Renal cortex interstitium (tissue), 15 donors: ENCODE measurements at places on chromosomes 12 and 14. TPM values are rescaled to one million over a fixed set of nuclear protein-coding genes. Genes with fewer than 3 reads are reported as not detected.
A peak's percentile ranks its signal among the peaks of the same experiment; 100 is the strongest.

GRCh38 chr14:89146274-89146673 is 270.8 kb downstream of the FOXN3 start:
- DNase-seq: no peak

TNFAIP2 gene
- 31.7 TPM for polyA plus RNA-seq

DLK1 gene
- polyA plus RNA-seq: 5.2 TPM

- DNase-seq: no peak
These were observed 15.9 kb downstream of the DLST start for GRCh38 chr14:74897642-74898041.

- DNase-seq: peak; percentile 68
These were observed 448 bp downstream of the TSPAN9 start for GRCh38 chr12:3077572-3078081.

KRT71 gene
- polyA plus RNA-seq: not detected

DNA sequence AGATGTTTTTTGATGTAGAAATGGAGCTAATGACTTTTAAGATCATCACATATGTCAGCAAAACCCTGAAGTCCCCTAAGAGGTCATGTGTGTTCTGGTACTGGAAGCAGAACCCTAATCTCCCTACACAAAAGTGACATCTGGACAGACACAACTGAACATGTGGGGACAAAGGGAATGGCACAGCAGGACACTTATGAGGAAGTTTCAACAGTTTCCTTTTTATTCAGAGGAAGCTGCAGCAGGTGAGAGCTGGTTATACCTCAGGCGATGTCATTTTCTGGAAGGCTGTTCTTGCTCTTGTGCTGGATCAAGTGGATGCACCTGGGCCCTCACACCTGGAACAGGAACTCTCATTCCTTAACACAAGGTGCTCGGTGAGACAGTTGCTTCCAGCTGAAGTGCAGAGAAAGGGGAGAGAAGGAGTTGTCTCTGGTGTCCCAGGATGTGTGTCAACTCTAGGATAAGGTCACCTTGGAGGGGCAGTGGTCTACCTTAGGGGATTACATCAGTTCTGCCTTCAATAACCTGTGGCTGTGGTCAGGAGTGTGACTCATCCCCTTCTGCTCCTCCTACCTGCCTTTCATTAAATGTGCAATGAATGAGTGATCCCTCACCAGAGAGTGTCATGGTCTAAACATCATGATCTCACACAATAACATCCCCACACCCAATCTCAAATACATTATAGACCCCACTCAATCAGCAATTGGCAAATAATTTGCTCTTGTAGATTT is 463.4 kb downstream of the TMEM121 start:
- DNase-seq: no peak

GRCh38 chr12:11906286-11906935 is 164.3 kb upstream of the BCL2L14 start:
- no peak for DNase-seq

EEF1AKMT3 gene
- polyA plus RNA-seq: 13.3 TPM

GLIPR1L1 gene
- polyA plus RNA-seq: not detected

DNA sequence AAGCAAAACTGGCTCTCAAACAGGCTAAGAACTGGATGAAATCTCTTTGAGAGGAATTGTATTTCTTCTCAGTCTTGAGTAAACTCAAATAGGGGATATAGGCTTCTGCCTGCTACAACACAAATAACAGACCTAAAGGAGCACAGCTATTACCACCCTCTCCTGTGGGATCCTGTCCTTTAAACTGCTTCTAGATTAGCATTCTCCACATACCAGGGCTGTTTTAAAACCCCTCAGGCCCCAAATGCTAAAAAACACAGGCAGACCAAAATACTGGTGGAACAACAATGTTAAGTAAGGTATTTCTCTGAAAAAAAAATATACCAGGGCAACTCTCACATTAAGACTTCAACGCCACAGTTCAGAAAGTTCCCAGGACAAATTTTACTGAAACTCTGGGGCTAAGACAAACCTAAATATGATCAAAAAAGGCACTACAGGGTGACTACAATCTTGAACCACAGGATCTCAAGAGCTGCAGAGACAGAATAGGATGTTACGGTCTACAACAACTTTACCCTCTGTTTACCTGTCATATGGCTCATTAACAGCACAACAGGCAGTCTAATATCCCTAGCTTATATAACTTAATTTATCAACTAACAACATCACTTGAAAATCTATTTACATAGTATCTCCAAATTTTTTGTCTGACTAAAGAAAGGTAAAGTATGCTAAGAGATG is 7.2 kb downstream of the CPNE8 start:
- no peak for DNase-seq

SCNN1A gene
- 64.1 TPM for polyA plus RNA-seq

GRCh38 chr14:100285913-100286400 is 20.3 kb downstream of the SLC25A29 start:
- DNase-seq: no peak

GLS2 gene
- 3.0 TPM for polyA plus RNA-seq

DTX3 gene
- polyA plus RNA-seq: 74.5 TPM

DNA sequence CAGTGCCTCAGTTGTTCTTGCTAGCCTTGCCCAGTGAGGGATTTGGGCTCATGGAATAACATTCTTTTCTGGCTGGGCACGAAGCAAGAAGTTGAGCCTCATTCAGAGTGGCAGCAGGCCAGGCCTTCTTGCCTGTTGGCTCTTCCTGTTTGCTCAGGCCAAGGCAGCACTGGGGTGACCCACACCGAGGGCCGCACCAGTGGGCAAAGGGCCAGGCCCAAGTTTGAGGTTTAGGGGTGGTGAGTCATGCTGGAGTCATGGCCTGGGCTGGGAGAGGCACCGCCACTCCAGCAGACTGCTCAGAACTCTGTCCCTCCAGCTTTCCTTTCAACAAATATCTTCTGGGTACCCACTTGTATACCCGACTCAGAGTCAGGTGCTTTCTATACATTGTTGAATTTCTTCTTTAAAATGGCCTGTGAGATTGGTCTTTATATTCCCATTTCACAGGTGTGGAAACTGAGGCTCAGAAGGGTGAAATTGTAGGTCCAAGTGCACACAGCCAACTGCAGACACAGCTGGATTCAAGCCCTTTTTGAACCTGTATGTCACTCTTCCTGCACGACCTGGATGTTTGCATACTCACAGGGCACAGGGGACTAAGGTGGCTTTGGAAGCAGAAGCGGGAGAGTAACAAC is 279.4 kb downstream of the FOXN3 start:
- no peak for DNase-seq

DNA sequence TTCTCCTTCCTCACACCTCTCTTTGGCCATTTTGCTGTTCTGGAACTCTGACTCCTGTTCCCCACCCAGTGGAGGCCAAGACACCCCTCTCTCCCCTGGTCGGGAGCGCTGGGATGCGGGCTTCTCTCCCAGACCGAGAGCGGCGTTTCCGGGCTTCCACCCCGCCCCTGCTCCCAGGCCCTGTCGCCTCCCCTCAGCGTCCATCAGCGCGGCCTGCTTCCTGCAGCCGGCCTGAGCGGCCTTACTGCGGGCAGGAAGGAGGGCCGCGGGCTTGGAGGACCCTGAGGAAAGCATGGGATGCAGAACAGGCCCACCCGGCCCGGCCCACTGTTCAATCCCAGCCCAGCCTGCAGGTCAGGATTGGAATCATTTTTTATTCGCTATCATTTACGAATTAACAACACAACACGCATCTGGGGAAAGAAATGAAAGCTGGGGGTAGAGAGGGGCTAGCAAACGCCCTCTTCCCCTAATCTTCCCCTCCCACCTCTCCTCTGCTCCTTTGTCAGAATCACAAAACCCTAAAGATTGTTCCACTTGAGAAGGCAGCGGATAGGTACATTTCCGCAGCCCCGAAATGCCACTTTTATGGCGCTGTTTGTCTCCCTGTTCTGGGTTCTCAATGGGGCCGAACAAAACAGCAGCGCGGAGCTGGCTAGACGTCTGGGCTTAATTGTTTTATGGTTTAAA is 3.8 kb upstream of the HOXC8 start:
- DNase-seq: no peak

RERGL gene
- polyA plus RNA-seq: 5.6 TPM

FAM186B gene
- 1.1 TPM for polyA plus RNA-seq

DNA sequence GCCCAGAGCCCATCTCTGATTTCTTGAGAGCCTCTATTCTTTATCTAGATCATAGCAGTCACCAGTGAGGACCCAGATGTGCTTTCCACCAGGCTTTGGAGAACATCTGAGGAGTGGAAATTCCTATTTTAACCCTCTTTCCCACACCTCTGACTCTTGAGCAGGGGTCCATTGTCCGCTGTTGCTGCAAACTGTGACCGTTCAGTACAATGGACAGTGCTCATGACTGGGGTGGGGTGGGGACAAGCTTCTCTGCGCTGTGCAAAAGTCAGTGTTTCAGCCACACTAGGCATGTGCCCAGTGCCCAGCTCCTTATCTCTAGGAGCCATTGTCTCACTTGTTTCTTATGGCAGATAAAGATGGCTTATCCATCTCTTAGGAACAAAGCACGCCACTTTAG is 16.9 kb upstream of the KRT7 start:
- no peak for DNase-seq

RIN3 gene
- polyA plus RNA-seq: 8.4 TPM

DNA sequence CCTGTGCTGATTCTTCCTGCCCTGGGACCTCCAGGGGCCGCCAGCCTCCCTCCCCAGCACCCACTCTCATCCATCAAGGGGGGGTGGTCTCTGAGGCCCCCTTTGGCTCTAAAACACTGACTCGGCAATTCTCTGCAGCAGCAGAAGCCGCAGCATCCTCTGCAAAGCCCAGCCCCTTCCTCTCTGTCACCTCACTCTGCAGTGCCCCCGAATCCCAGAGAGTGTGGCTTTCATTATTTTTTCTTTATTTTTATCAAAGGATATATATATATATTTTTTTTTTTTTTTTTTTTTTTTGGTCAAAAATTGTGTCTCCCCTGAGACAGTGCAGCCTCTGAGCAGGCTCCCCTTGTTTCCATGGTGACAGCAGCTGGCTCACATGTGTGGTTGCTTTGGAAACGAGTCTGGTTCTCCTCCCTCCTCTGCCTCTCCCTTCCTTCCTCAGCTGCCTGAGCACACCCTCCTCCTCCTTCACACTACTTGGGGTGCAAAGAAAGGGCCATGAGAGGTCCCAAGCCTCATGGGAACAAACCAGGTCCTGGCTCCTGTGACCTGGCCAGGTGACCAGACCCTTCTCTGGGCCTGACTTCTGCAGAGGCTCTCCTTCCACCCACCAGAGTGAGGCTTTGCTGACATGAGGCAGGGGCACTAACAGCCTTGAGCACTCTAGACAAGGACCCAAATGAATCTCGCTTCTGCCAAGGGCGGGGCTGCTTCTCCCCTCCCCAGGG is 100.5 kb downstream of the LRRC74A start:
- DNase-seq: no peak

IGF1 gene
- 12.3 TPM for polyA plus RNA-seq

GRCh38 chr14:57480051-57480450 is 13.6 kb downstream of the CCDC198 start:
- no peak for DNase-seq

DNA sequence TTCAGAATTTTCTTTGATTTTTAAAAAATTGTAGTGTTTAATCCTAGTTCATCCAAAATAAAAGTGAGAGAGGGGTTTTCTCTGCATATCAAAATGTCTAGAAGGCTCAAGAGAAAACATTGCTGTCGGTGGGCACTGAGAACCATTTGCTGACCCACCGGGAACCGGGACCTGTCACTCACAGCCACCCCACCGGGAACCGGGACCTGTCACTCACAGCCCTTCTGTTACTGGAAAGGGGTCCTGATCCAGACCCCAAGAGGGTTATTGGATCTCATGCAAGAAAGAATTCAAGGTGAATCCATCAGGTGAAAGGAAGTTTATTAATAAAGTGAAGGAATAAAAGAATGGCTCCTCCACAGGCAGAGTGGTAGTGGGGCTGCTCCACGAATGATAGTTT is 106.0 kb upstream of the SFSWAP start:
- no peak for DNase-seq

GRCh38 chr14:102352213-102352612 is 10.5 kb downstream of the CINP start:
- no peak for DNase-seq

- no peak for DNase-seq
These were observed 50.1 kb downstream of the RFX4 start for GRCh38 chr12:106632797-106633450.

KCNC2 gene
- polyA plus RNA-seq: 0.73 TPM

MARS1 gene
- polyA plus RNA-seq: 113 TPM

GRCh38 chr14:96056509-96057422 is 17.6 kb downstream of the C14orf132 start:
- DNase-seq: no peak

- DNase-seq: no peak
These were observed 8.7 kb downstream of the DRAM1 start for GRCh38 chr12:101885912-101886561.

ANKRD33 gene
- polyA plus RNA-seq: 0.45 TPM
